C1 segment of cervical spinal cord (tissue), 14 donors: ENCODE measurements at places on chromosomes 7 and 10.

DNA sequence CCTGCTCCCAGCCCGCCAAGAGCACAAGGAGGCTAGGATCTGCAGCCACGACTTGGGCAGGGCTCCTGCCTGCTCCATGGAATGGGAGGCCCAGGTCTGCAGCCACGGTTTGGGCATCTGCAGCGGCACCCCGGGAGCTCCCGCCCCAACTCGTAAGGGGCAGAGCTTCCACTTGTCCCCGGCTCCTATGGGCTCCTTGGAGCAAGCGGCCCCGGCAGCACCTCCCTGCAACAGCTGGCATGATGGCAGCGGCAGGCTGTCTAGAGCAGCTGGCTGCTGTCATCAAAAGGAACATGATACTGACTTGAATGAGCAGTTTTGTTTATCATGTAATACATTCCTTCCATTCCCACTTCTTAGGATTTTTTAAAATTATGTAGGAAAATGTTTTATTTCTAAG lies 684.0 kb upstream of the FOXK1 start:
- no peak for DNase-seq

- no peak for DNase-seq
Observed at GRCh38 chr7:3404501-3404900, 103.4 kb downstream of the SDK1 start.

DNA sequence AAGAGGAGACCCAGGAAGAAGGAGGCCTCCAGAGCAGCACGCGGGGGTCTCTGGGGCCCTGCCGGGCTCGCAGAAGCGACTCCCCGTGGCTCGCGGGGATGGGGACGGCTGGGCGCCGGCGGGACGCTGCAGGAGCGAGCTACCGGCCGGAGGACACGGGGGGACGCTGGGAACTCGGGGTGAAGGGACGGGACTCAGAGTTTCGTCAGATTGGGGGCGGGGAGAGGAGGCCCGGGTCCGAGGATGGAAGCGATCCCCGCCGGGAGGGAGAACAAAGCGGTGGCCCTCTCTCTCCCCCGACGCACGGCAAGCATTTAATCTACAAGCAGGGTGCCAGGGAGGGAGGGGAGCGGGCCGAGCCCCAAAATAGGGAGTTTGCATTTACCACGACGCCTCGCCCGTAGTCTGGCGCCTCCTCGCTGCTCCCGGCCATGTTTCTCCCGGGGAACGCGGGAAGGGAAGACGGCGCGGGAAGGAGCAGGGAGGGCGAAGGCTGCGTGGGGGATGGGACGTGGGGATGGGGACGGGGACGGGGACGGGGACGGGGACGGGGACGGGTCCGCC lies at the start of gene PRTFDC1:
TSS of gene PRTFDC1 (minus strand) at position 464 of the 564 bp plus-strand sequence. CDS start at position 433, 31 bp downstream.
- peak; percentile 73 for DNase-seq

DNA sequence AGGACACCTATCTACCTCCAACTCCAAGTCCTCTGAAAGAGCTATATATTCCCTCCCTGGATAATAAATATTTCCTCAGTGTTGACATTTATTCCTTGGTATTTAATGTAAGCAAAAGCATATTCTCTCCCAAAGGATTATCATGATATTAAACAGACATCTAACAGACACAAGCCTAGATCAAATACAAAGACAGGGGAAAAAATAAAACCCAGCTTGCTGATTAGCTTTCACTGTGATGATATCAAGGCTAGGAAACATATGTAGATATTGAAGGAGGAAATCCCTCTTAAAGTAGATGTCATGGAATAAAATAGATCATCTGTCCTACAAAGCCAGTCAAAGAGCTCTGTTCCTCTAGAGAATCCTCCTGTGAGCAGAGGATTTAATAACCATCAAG lies 95.2 kb downstream of the CRPPA start:
- DNase-seq: no peak

- no peak for DNase-seq
Observed at GRCh38 chr7:95264363-95264891, 59.9 kb downstream of the PON1 start.
